T-helper 2 cell (primary cell): ENCODE measurements at places on chromosomes 3 and 15.

- DNase-seq = no peak
Measured at GRCh38 chr3:156611870-156612494, 57.1 kb upstream of the SSR3 start.

- DNase-seq = no peak
Measured at GRCh38 chr3:128247666-128248409, 94.6 kb downstream of the EEFSEC start.

DNA sequence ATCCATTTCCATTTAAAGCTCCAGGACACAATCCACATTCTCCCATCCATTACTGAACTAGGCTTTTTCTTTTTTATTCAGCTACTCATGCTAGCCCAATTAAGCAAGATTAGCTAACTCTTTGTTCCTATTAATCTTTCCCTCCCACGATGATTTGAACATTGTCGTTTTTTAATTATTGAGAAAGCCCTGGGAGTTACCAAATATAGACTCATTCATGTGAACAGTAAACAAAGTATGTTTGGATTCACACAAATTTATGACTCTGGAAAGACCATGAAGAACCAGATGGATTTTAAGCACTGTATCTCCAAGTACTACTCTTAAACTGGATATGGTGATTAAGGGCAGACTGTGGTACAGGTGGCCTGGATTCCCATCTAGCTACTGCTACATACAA is 82.2 kb downstream of the STRIT1 start:
- DNase-seq = no peak

DNA sequence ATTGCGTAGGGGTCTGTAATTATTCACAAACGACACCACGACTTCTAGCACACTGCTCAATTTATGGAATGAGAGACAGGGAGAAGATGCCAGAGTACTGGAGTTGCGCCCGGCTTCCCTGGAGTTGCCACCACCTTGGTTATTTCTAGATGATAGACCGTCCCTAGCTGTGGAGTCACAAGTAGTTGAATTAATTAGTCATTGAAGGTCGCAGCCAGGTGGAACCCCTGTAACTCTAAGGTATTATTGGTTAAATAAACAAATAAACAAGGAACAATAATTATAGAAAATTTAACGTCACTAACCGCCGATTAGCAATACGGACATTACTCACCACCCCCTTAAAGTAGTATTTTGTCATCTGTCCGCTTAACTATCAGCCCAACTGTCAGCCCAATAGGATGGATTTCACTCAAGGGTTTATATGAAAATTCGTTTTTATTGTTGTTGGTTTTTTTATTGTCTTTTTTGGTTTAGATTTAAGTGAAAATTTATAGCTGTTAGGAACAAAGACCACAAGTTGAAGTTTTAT is 911 bp upstream of the AZI2 start:
- no peak for DNase-seq

GRCh38 chr3:152298393-152299248 is 29.9 kb downstream of the MBNL1 start:
- DNase-seq = peak; percentile 88

DNA sequence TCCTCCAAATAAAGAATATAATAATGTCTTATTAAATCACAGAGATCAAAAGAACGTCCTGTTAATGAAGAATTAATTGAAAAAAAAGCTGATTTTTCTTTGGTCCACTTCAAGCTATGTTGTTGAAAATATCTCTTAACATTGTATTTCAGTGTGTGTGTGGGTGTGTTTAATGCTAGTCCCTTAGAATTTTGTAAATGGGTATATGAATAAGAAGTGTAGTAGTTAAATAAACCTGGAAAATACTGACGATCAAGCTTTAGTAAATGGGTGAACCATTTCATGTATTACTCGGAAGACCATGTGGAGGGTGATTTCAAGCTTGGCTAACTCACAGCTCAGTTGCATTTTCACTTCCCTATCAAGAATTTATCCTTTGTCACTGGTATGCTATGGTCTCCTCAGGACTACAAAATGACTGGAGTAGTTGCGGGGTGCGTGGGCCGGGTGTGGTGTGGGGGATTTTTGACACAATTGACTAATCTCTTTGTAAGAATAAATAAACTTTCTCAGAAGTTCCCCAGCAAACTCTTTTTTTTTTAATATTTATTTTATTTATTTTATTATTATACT is 586.4 kb downstream of the GRM7 start:
- no peak for DNase-seq

DNA sequence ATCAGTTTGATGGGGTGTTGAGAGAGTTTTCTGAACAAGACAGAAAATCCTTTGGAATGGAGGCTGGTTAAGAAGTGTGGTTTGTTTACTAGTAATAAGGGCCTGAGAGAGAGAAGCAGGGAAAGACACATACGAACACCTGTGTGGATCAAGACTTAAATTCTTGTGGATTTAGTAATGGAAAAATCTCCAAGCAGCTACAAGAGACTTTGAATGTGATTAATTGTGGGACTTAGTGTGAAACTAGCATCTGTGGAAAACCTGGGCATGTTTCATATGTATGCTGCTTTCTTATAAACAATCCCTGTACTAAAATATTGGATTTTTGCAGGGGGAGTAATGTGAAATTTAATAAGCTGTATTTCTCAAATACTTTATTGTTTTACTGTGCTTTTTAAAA is 399.1 kb downstream of the SI start:
- no peak for DNase-seq

GRCh38 chr3:10574101-10574620 is 68.8 kb upstream of the ATP2B2 start:
- DNase-seq = no peak

- DNase-seq = no peak
Measured at GRCh38 chr3:11563865-11564185, 79.9 kb downstream of the VGLL4 start.

GRCh38 chr15:89903015-89903857 is 9.4 kb upstream of the AP3S2 start:
- DNase-seq = no peak

DNA sequence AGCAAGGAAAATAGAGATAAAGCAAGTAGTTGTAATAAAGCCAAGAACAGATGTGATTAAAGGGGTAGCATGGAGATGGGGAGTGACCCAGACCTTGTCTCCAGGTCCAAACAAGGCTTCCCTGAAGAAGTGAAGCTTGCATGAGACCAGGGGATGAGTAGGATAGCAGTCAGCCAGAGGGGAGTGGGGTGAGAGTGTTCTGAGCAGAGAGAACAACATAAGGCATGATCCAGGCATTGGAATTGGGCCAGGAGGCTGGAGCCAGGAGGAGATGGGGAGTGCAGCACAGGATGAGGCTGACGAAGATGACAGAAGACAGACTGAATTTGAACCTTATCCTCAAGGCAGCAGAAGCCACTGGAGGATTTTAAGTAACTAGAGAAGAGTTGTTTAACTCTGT is 7.2 kb downstream of the TMOD2 start:
- DNase-seq = no peak

DNA sequence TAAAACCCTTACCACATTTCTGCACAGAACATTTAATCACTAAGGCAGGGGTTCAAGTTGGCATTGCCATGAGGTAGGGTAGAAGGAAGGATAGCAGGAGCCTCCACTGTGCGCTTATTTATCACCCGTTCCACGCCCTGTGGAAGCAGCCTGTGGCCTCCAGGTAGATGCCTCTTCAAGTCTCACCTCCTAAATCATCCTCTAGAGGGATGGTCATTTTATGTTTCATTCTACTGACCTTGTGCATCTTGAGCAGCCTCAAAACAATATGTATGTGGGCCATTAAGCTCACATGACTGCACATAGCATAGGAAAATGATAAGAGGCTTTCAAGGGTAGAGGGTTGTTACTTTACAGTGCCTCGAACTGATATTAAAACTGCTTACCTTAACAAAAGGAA is 546.2 kb downstream of the GRM7 start:
- no peak for DNase-seq

- DNase-seq = no peak
Measured at GRCh38 chr3:192929146-192929545, 11.5 kb upstream of the MB21D2 start.

DNA sequence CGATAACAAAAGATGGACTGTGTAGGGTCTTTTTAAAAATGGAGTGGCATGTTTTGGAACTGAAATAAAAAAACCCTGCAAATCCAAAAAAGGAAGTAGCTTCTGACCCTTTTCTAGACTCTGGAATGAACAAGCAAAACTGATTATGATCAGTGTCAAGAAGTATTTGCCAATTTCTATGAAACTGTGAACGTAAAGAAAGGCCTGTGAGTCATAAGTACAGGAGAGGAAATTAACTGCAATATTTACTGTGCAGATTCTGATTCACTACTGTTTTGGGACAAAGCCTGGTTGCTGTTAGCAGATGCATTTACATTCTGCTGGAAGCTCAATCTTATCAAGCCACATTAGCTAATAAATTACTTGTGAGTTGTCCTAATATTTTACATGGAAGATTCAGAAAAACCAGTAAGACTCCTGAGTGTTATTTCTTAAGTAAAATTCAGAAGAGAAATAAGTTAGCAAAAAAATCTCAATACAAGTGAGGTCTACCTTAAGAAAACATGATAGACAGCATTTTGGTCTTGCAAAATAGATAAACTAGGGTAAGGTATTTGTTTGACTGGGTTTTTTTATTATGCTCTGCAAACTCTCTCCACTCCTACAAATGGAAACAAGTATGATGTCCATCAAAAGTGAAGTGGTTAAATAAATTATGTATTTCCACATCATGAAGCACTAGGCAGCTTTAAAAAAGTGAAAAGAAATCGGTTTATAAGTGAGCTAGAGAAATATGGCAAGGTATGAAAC is 90.2 kb upstream of the LMOD3 start:
- peak; percentile 94 for DNase-seq

- peak; percentile 32 for DNase-seq
Measured at GRCh38 chr15:90300988-90301706, 35.7 kb downstream of the NGRN start.

DNA sequence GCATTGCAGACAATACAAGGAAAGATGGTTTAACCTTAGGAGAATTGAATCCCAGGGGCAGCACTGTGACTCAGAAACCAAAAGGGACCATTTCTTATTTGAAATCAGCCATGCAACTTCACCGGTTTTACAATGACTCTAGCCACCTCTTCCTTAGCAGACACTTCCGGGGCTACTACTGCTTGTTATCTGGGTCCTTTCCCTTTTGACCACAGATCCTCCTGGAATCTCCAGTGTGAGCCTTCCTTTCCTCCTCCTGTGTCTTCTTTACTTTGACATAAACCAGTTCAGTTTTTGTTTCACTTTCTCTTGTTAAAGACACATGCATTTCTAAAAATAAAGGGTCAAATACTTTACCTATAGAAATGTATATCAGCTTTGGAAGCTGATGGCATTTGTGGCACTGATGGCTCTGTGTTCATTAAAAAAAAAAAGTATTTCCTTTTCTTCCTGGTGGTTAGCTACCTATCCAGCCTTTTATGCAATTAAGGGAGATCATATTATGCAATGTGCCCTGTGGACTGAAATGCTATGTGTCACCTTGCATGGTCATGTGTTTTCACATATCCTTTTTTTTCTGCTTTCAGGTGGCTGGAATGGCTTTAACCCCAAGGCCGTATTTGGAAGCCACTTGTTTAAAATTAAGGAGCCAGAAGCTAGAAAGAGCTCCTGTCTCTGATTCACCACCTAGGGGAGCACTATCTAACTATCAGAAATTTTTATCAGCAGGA is 296.2 kb downstream of the CHL1 start:
- DNase-seq = no peak

GRCh38 chr3:75220932-75221331 is 443.2 kb upstream of the FRG2C start:
- no peak for DNase-seq

- no peak for DNase-seq
Measured at GRCh38 chr3:81033684-81034083, 727.8 kb downstream of the GBE1 start.

DNA sequence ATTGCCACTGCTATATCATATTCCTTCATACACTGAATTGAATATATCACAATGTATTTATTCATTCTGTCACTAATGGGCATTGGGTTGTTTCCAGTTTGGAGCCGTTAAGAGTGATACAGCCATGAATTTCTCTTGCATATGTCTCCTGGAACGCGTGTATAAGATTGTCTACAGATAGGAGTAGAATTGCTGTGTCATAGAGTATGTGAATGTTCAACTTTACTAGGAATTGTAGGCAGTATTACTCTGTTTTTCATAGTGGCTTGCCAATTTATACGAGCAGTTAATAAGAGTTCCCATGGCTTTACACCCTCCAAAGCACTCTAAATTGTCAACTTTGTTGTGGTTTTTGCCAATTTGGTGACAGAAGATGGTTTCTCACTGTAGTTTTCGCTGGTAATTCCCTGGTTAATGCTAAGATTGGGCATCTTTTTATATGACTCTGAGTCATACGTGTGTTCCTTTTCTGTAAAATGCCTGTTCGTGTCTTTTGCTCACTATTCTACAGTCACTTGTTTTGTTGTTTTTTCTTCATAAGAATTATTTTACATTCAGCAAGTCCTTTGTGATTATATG is 136.1 kb upstream of the LIPC start:
- no peak for DNase-seq

DNA sequence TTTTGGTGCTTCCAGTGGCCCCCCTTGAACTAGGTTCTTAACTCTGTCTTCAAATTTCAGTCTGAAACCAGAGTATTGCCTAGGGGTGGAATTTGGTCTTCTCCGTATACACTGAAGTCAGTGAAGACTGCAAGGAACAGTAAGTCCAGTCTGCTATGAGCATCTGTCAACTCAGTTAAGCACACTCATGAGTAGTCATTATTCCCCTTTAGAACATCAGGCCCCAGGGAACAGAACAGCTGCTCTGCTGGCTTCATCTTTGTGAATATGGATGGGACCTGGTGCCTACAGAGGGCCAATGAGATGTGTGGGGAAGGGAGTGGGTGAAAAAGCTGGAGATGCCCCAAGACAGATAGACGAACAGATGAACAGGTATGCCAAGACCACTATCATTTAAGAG is 85.2 kb upstream of the PRR23C start:
- no peak for DNase-seq

DNA sequence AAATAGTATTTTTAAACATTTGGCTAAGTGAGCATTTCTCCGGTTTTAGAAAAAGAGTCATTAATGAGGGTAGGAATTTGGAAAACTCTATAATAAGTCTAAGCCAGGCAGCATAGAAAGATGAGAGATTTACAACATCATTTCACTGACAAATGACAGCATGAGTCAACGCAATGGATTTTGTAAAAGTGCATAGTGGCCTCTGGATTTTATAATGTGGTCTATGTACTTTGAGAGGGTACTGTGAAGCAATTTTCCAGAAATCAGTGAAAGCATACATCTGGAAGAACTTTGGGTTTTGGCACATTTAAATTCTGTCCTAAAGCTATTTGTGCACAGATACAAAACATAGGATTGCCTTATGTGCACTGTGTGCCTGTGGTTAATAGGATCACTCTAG is 130.8 kb upstream of the CCNL1 start:
- DNase-seq = no peak

- DNase-seq = no peak
Measured at GRCh38 chr15:63678393-63678792, 81.2 kb downstream of the FBXL22 start.
